Fibroblast of skin of left quadriceps (primary cell): ENCODE measurements at places on chromosomes 5 and 9.

- no peak for DNase-seq
These were observed 24.5 kb upstream of the LAMC3 start for GRCh38 chr9:130984521-130984920.

- no peak for DNase-seq
These were observed 1584.3 kb upstream of the NUDT12 start for GRCh38 chr5:105146867-105147266.

GRCh38 chr5:176155922-176156359 is 82.3 kb upstream of the SIMC1 start:
- no peak for DNase-seq

- no peak for DNase-seq
These were observed 18.0 kb upstream of the CTSL start for GRCh38 chr9:87707805-87708506.

DNA sequence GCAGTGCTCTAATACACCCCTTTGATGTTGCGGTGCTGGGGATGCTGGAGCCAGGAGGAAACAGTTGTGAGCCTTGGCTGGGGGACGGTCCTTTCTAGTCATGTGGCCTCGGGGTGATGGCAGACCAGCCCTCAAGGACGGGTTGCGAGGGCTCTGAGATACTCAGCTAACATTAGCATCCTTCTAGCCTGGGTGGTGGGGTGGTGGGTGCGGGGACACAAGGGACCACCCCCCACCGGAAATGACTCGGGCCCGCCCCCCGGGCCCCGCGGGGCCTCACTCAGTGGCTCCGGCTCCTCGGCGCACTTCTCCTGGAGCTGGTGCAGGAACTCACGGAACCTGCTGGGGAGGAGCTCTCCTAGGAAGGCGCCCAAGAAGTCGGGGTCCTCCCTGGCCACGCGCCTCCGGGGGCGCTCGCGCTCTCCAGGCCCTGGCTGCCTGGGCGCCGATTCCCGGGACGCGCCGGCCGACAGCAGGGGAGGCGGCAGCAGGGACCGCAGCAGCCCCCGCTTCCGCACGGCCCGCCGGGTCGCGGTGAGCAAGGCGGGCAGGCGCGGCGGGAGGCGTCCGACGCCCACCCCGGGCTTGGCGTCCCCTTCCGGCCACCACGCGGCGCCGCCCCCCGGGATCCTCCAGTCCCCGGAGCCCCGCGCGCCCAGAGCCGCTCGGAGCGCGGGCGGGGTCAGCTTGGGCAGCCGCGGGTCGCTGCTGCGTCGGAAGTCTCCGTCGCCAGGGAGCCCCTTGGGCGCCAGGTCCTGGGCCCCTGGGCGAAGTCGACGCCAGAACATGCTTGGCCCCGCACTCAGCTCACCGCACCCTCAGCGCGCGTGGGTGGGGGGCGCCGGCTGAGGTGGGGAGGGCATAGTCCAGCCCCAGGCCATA is 873 bp downstream of the C9orf50 start:
- no peak for DNase-seq

DNA sequence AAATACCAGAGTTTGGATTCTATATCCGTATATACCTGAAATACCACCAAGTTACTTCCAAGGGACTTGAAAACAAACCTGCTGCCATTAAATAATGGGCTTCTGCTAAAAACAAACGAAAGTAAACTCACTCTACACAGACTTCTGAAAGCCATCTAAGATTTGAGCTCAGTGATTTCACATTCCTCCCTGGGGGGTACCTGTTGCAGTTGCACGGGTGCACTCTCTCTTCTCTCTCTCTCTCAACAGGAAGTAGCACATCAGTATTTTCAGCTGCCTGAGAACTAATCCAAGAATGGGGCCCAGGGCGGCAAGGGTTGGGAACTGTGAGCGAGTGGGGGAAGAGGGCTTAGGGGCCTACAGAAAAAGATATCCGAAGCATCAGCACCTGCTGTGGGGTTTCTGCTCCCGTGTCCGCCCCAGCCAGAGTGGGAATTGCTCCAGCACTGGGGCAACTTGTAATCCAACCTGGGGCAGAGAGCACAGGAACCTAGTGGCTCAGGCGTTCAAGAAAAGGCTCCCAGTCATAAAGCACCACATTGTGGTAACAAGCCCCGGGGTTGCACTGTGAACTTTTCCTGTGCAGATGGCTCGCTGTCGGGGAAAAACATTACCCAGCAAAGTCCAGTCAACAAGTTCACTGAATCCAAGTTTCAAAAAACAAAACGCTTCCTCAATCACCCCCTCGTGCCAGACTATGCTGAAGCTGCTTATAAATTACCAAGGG is 99.8 kb downstream of the EFNA5 start:
- no peak for DNase-seq

DNA sequence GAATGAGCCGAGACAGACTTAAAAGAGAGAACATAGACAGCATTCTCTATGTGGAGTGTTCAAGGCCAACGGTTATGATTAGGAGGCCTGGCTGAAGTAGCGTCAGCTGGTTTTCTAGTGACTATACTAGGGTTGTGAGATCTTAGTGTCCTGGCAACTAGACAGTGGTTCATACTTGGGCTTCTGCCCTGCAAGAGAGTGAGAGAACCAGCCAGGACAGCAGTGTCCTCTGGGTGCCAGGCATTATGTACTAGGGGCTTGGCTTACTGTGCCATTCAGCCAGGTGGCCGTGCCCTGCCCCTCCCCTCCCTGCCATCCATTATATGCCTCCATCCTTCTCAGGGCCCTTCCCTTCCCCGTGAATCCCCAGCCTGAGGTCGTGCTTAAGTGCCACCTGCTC is 56.8 kb downstream of the TRIO start:
- no peak for DNase-seq

DNA sequence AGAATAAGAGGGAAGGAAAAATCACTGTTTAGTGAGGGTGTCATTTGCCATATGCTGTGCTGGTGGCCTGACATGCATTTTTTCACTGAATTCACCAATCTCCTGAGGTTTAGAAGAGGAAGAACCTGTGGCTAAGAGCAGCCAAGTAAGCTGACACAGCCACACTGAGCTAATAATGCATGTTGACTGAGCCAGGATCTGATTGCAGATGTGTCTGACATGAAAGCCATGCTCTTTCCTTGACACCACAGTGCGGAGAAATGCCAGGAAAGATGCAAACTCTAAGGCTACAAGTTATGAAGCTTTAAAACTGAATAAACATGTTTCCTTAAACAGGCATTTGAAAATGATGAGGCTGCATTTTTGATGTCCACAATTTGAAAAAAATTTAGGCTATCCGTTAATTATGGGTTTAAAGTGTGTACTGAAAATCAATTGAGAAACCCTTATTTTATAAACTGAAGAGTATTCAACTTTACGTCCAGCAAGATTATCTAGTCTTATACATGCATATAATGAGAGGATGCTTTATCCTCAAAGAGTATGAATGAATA is 208.6 kb downstream of the FBN2 start:
- DNase-seq = no peak

DNA sequence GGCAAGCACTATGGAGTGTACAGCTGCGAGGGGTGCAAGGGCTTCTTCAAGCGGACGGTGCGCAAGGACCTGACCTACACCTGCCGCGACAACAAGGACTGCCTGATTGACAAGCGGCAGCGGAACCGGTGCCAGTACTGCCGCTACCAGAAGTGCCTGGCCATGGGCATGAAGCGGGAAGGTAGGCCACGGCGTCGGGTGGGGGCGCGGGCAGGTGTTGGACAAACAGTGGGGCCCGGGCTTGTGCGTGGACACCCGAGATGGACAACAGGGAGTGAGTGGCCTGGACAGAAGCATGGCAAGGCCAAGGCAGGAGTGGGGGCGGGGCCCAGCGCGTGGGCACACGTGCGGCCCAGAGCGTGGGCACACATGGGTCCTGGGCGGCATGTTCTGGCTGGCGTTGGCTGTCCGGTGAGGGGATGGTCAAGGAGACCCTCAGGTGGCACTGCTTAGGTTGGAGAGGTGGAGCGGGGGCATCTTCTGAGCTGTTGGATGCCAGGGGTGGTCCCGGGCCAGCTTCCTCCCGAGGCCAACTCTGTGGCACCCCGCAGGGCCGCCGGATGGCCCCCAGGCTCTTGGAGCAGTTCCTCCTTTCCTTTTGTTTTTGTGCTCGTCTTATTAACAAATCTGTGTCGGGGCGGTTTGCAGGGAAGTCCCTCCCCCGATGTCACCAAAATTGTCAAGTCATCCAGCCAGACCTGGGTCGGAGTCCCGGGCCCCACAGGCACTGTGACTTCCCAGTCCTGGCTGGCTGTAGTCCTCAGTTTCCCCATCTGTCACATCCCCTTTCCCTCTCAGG is 82.9 kb downstream of the RXRA start:
- DNase-seq = no peak

DNA sequence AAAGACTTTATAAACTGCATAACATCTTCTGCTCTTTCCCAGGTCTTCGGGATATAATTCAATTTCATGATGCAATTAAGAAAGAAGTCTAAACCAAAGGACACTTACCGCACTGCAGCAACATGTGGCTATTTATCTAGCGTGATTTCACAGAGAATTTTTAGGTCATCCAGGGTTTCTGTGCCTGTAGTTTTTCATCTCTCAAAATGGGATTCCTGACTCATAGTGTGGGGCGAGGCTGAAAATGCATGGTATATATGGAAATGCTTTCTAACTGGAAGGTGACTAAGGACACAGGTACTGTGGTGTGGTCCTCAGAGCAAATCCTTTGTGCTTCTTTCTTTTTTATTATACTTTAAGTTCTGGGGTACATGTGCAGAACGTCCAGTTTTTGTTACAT is 557.7 kb upstream of the KLF4 start:
- no peak for DNase-seq

- no peak for DNase-seq
These were observed 26.0 kb upstream of the SEMA4D start for GRCh38 chr9:89523948-89524347.

DNA sequence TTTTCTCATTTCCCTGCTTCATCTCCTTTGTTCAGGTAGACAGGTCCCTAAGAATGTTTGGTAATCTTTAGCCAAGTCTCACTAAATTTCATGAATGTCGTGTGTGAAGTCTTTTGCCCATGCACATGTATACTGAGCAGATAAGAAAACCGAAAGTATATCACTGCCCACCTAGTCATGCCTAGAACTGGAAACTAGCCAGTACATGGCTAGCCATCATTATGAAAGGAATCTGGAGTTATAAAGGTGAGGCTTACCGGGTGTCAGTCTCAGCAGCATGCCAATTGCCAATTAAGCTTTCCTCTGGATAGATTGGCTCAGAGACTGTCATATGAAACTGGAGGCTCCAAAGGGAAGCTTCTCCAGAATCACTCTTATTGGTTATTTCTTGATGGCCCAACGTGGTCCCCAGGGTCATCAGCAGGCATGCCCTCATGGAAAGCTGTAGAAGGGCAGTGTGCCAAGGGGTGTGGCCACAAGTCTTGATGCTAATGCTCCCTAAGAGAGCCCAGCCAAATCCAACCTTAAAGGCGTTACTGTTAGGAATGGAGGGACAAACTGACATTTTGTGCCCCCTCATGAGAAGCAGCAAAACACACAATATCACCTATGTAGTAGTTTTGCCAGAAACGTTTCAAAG is 307.3 kb upstream of the PIK3R1 start:
- DNase-seq = no peak

GRCh38 chr9:104280711-104281110 is 186.6 kb downstream of the SMC2 start:
- no peak for DNase-seq

DNA sequence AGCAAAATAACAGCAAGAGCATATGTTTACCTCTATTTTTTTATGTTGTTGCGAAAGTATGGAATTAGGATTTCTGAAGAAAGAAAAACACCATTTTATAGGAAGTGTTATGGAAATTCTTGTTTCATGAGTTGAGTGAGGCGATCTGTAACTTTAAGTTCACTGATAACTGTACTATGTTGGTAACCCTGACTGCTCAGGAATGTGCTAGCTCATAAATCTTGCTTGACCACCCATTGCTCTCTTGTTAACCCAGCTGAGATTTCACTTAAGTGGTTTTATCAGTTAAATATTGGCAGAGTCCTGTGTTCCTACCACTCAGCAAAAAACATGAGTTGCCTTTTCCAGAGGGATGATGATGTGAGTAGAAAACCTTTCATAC is 91.1 kb upstream of the STARD4 start:
- DNase-seq = peak; percentile 32

DNA sequence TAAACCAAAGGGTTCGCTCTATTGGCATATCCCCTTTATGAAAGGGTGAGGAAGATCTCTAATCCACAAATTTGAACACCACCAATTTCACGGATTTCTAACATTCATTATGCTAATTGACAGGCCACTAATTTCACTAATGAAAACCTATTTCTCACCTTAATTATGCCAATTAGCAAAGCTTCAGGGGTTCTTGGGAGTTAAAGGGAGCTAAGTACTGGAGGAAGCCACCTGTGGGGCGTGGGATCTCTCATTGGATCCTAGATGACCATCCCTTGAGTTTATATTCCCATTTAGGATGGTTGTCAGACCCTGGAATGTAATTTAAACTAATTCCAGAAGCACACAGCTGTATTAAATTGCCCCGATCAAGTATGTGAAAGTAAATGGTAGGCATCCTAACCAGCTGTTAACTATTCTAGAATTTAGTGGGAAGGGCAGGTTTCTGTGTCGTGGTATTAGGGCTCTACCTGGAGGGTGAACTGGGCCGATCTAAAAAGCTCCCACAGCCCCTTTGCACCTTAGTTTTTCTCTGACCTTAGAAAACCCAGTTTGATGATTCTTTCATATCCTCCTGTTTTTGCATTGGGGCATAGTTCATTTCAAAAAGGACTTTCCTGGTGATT is 77.1 kb downstream of the C9orf152 start:
- DNase-seq = no peak

DNA sequence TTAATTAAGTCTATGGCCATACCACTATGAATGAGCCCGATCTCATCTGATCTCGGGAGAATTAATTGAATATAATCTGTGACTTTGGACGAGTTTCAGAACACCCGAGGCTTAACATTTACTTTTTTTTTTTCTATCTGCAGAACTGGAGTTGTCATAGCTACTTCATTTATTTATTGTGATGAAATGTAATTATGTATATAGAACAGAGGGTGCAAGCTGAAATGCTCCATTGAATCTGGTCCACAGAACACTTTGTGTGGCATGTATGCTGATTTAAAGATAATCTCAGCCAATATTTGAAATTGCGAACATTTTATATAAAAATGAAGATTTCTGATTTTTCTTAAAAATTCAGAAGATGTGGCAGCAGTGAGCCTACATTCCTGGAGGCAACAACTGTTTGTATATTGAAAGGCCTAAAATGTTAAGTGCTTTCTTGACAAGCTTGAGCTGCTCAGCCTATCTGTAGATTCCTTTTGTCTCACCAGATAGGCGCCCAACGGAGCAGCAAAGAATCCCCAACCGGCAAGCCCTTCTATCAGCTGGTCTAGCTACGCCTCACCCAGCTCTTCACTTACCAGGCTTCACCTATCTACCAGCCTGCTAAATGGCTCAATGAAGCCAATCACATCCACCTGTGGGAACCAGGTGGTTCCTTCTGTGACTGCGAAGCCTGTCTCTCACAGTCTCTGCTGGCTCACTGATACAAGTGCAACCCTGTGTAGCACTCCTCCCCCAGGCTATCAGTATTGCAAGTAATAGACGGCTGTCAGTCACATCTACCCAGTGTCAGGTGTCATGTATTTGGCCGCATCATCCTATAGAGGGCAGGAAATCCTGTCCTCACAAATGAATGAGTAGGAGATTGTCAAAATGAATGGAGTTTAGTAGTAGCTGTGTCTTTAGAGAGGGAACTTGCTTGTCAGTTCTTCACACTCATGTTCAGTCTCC is 170.6 kb upstream of the MRPS30 start:
- no peak for DNase-seq
